ENCODE measurements at places on chromosomes 3 and 15.

DNA sequence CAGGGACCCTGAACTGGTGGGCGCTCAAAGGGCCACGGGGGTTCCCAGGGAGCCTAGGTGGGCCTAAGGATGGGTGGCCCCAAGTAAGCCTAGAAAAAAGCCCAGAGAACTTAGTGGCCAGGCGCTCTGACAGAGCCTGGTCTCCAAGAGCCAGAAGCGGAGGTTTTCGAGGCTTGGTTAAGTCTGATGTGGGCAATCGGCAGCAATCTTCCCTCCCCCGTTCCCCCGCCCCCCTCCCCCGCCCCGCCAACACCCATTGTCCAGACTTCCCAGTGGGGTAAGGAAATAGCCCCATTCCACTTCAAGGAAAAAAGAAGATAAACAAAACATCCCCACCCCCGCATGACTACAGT lies 6.7 kb downstream of the EOMES start:
- no peak for DNase-seq

DNA sequence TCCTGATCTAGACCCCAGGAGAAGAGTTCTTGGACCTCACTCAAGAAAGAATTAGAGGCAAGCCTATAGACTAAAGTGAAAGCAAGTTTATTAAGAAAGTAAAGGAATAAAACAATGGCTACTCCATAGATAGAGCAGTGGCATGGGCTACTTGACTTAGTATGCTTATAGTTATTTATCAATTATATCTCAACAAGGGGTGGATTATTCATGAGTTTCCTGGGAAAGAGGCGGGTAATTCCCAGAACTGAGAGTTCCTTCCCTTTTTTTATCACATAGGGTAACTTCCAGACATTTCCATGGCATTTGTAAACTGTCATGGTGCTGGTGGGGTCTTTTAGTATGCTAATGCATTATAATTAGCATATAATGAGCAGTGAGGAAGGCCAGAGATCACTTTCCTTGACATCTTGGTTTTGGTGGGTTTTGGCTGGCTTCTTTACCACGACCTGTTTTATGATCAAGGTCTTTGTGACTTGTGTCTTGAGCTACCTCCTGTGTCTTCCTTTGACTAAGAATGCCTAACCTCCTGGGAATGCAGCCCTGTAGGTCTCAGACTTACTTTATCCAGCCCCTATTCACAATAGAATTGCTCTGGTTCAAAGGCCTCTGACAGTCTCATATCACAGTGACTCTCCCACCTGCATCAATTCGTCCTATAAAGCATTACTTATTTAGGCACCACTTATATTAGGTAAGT lies 35.3 kb upstream of the PLSCR2 start:
- no peak for DNase-seq

GRCh38 chr3:65732051-65732935 lies 306.4 kb downstream of the MAGI1 start:
- no peak for DNase-seq

GRCh38 chr3:36548712-36549111 lies 168.4 kb downstream of the STAC start:
- no peak for DNase-seq

DNA sequence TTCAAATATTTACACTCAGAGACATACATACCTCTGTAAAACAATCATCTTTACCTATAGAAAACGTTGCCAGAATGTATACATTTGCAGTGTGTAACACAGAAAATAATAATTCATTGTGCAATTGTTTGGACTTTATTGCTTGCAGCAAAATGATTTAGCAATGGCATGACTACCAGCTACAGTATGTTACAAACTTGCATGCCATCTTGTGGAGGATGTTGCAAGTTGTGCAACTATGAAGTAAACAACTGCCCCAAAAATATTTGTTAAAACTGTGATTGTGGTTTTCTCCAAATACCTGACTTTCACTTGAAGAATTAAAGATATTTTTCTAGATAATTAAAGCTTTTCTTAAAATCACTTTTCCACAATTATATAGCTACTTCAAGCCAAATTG lies 27.1 kb upstream of the C3orf49 start:
- no peak for DNase-seq

DNA sequence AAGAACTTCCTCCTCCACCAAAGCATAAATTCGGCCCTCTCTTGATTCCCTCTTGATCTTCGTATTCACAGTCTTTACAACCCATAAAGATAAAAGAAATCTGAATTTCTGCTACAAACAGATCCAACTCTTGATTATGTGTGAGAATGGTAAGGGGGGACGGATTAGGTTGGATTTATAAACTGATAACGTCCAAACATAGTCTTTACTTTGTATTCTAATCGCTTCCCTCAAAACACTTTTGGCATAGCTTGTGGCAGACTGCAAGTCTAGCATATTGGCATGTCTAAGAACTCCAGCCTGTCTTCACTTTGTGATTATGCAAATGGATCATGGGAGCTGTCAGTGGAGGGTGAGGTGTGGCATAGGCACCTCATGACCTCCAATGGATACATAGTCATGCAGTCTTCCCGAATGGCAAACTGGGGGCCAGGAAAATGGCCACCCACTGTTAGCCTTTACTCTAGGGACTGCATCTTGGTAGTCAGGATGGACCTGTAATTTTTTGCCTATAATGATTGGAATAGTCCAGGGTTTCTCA lies 24.3 kb upstream of the GPR171 start:
- no peak for DNase-seq

- no peak for DNase-seq
Observed at GRCh38 chr15:90982135-90982534, 12.2 kb downstream of the PRC1 start.

GRCh38 chr3:59262076-59262498 lies 212.3 kb upstream of the CFAP20DC start:
- DNase-seq = no peak

DNA sequence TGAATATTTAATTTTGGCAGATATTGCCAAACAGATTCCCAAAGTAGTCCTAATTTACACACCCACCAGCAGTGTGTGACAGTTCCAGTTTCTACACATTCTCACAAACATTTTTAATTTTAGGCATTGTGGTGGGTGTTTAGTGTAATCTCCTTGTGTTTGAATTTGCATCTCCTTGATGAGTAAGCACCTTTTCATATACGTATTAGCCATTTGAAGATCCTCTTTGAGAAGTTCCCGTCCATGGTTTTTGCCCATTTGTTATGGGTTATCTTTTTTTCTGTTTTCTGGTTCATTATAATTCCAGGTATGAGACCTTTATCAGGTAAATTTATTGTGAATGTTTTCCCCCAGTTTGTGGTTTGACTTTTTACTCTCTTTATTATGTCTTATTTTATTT lies 2.3 kb upstream of the TM4SF19 start:
- no peak for DNase-seq

DNA sequence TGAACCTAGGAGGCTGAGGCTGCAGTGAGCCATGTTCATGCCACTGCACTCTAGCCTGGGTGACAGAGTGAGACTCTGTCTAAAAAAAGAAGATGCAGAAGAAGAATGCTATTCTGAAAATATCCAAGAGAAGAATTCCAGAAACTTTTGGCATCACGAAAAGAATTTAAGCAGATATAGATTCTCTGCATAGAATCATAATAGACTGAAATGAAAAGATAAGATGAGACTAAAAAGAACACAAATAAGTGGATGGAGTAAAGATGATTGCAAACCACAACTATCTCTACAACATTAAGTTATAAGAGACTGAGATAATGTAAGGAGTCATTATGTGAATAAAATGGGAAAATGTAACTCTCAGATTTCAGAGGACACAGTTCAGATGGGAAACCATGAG lies 140.7 kb upstream of the TMC3 start:
- DNase-seq = no peak

- DNase-seq = no peak
Observed at GRCh38 chr15:98296653-98297052, 336.1 kb downstream of the ARRDC4 start.

DNA sequence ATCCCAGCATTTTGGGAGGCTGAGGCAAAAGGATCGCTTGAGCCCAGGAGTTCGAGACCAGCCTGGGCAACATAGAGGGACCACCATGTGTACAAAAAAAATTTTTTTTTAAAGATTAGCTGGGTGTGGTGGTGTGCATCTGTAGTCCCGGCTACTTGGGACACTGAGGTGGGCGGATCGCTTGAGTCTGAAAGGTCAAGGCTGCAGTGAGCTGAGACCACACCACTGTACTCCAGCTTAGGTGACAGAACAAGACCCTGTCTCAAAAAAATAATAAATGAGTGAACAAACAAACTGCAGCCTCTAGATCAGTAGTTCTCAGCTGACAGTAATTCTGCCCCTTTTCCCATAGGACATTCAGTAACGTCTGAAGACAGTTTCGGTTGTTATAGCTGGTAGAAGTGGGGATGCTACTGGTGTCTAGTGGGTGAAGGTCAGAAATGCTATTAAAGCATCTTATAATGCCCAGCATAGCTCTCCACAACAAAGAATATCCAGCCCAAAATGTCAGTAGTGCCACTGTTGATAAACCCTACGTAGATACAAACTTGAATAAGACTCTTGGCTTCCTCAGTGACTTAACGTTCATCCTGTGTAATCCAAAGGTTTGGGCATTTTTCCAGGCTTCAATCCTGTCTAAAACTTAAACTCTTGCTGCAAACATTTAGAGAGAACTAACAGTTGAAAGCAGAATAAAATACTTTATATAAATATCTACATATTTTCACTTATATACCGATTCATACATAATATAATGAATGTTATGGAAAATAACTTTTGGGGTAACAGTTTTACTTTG lies 10.6 kb downstream of the SMC4 start:
- no peak for DNase-seq

GRCh38 chr3:140376136-140376889 lies 301.6 kb upstream of the TRIM42 start:
- DNase-seq = no peak

GRCh38 chr15:27804569-27805260 lies 294.4 kb downstream of the OCA2 start:
- no peak for DNase-seq
